Activated CD8-positive, alpha-beta memory T cell treated with anti-CD3 and anti-CD28 coated beads, Interleukin-2, amount 10 ng/mL, durations not matched to agents 7 days and 5 days (primary cell): ENCODE measurements at places on chromosomes 13 and 19.

DNA sequence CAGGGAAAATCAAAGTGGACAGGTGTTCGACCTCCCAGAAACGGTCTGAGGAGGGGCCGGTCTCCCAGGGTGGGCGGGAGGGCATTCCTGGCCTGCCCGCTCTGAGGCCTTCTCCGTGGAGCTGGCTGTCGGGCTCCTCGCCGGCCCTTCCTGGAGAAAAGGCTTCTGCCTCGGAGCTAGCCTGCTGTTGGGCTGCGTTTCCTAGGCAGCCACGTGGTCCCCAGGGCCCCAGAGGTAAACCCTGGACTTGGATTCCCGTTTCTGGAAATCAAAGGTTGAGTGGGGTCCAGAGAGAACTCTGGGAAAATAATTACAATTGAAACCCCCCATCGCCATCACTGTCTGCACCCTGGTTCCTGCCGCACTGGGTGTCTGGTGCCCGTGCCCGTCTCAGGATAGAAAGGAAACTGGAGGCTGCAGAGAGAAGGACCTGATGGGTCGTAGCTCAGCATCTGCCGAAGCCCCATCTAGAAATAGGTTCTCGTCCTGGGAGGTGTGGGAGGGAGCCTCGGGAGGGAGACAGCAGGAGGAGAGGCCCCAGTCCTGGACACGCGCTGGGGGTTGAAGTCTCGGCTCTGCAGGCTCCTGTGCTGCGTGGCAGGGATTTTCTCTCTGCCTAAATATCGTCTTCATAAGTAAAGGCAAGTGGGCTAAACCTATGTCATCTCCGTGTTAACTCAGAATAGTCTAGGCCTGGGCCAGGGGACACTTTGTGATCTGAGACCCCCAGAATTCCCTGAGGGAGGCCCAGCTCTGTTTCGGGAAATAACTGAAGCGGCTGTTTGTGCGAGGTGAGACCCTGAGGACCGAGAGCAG lies 7.7 kb upstream of the PROZ start:
- H3K36me3 ChIP-seq: peaks cover 9% of the 10 kb centered on the region
- H3K27me3 ChIP-seq: peaks cover 27% of the 10 kb centered on the region
- H3K27ac ChIP-seq: no peak overlapping the region
- DNase-seq: no peak

DNA sequence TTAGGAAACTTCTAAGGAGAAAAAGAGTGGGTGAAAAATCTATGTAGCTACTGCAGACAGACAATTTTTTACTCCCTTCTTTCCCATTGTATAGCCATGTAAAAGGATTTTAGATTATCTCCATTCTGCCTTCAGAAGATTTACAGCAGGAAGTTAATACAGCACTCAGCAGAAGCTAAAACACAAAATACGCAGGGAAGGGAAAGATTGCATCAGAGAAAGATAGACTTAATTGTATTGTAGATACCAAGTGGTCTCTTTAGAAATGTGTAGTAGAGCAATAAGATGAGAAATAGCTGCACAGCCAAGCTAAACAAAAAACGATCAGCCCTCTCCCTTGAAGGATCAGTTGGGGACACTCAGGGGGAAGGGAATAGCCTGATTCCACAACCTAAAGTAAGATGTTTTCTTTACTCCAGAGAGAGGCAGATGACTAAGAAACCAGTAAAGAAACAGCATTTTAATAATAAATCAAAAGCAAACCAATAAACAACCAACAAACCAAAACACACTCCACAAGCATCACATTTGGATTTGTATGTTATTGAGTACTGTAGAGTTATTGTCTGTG lies 236.7 kb upstream of the SLITRK1 start:
- H3K27ac ChIP-seq: no peak overlapping the region
- no peak for DNase-seq
- no peaks in the 10 kb centered on the region for H3K36me3 ChIP-seq
- H3K27me3 ChIP-seq: no peaks in the 10 kb centered on the region

GRCh38 chr19:6886277-6886897 lies 992 bp upstream of the ADGRE1 start:
- H3K27ac ChIP-seq: no peak overlapping the region
- no peak for DNase-seq
- peaks cover 24% of the 10 kb centered on the region for H3K4me1 ChIP-seq
- peaks cover under 1% of the 10 kb centered on the region for H3K27me3 ChIP-seq

- no peak overlapping the region for H3K4me3 ChIP-seq
- no peak overlapping the region for H3K27ac ChIP-seq
- H3K4me1 ChIP-seq: no peaks in the 10 kb centered on the region
- H3K36me3 ChIP-seq: peaks cover 41% of the 10 kb centered on the region
- no peak for DNase-seq
Measured at GRCh38 chr19:46388311-46389095, 24.9 kb downstream of the CCDC8 start.

DNA sequence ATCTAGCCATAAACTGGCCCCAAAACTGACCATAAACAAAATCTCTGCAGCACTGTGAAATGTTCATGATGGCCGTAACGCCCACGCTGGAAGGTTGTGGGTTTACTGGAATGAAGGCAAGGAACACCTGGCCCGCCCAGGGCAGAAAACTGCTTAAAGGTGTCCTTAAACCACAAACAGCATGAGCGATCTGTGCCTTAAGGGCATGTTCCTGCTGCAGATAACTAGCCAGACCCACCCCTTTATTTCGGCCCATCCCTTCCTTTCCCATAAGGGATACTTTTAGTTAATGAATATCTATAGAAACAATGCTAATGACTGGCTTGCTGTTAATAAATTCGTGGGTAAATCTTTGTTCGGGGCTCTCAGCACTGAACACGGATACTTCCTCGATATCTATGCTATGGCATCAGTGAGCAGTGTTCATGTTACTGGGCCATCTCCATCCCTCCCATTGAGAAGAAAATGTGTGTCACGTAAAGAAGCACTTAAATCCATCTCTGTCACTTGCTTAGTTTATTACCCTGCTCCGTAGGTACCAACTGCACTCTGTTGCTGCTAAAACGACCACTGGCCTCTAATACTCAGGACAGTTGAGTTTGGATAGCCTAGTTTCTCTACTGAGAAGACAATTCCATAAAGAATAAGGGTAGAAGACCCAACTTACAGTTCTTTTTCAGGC lies 5.3 kb downstream of the ATP7B start:
- H3K4me3 ChIP-seq: no peak overlapping the region
- peaks cover 3% of the 10 kb centered on the region for H3K4me1 ChIP-seq
- peaks cover 39% of the 10 kb centered on the region for H3K27me3 ChIP-seq
- H3K36me3 ChIP-seq: no peaks in the 10 kb centered on the region

- peak overlapping the region; percentile 88 for H3K4me3 ChIP-seq
- DNase-seq: no peak
- H3K27ac ChIP-seq: peak overlapping the region; percentile 93
- H3K27me3 ChIP-seq: no peaks in the 10 kb centered on the region
- peaks cover 24% of the 10 kb centered on the region for H3K36me3 ChIP-seq
Measured at GRCh38 chr19:11154683-11155047, 917 bp downstream of the SPC24 start.

DNA sequence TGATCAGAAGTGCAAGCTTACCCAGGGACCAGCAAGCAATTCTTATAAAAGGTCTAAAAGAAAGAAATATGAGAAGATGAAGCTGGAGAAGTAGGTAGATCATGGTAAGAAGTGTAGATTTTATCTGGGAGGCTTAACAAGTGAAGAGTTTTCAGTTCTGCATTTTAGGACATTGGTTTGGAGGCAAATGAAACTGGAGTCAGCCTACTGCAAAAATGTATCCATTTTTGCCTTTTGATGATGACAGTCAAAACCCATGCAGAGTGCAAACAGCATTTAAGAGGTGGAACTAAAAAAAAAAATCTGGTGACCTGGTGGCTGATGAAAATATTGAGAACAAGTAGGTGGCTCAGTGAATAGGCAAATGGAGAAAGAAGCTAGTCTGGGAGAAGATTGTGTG lies 216.9 kb downstream of the DNAJC15 start:
- peaks cover 39% of the 10 kb centered on the region for H3K27me3 ChIP-seq
- no peak overlapping the region for H3K27ac ChIP-seq
- H3K4me1 ChIP-seq: no peaks in the 10 kb centered on the region
- DNase-seq: no peak
- H3K36me3 ChIP-seq: no peaks in the 10 kb centered on the region

DNA sequence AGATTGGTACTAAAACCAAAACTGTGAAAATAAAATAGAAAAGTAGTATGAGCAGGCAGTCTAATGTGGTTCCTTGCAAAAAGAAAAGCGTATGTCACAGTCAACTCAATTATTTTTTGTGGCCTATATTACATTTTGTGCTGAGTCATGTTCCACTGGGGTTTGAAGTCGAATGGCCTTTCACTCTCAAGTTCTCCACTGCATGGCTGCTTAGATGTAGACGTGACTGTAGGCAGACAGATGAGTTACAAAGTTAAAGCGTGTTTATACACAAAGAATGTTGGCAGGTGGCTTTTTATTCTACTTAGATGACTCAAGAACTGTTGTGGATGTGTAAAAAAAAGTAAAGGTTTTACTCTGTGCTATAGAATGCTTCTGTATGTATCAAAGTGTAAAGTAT lies 133.9 kb downstream of the SLITRK6 start:
- no peak for DNase-seq
- H3K4me3 ChIP-seq: no peak overlapping the region
- H3K4me1 ChIP-seq: no peaks in the 10 kb centered on the region
- no peak overlapping the region for H3K27ac ChIP-seq
- no peaks in the 10 kb centered on the region for H3K27me3 ChIP-seq
- no peaks in the 10 kb centered on the region for H3K36me3 ChIP-seq

- H3K4me3 ChIP-seq: no peak within 1 kb of the TSS
- no peak within 1 kb of the TSS for H3K27ac ChIP-seq
- peaks cover 3% of the 10 kb centered on the region for H3K4me1 ChIP-seq
Measured at GRCh38 chr13:77918391-77919245, at the start of gene EDNRB. TSS of gene EDNRB (minus strand) at chr13:77918831. CDS start at chr13:77918573, 258 bp downstream.

GRCh38 chr19:17542042-17542441 lies 13.4 kb upstream of the COLGALT1 start:
- H3K4me1 ChIP-seq: peaks cover 11% of the 10 kb centered on the region
- no peak overlapping the region for H3K27ac ChIP-seq
- no peak overlapping the region for H3K4me3 ChIP-seq
- no peak for DNase-seq
- peaks cover 23% of the 10 kb centered on the region for H3K27me3 ChIP-seq

DNA sequence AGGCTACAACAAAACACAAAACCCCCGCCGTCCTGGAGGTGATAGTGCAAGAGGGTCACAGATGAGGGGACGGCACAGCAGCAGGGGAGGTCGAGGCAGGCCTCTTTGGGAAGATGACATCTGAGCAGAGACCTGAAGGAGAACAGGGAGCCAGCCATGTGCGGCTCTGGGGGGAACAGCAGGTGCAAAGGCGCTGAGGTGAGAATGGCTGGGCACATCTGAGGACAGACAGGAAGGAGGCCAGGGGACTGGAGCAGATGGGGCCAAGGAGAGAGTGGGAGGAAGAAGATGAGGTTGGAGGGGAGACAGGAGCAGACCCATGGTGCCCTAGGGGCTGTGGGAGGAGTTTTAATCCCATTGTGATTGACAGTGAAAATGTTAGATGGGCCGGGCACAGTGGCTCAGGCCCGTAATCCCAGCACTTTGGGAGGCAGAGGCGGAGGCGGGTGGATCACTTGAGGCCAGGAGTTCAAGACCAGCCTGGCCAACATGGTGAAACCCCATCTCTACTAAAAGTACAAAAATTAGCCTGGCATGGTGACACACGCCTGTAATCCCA lies 1.8 kb upstream of the CKM start:
- H3K4me1 ChIP-seq: peaks cover 3% of the 10 kb centered on the region
- no peak overlapping the region for H3K4me3 ChIP-seq
- no peak overlapping the region for H3K27ac ChIP-seq
- DNase-seq: no peak

GRCh38 chr13:37306778-37307544 lies 201.5 kb upstream of the CSNK1A1L start:
- H3K27me3 ChIP-seq: no peaks in the 10 kb centered on the region
- H3K36me3 ChIP-seq: no peaks in the 10 kb centered on the region
- no peaks in the 10 kb centered on the region for H3K4me1 ChIP-seq
- DNase-seq: no peak

DNA sequence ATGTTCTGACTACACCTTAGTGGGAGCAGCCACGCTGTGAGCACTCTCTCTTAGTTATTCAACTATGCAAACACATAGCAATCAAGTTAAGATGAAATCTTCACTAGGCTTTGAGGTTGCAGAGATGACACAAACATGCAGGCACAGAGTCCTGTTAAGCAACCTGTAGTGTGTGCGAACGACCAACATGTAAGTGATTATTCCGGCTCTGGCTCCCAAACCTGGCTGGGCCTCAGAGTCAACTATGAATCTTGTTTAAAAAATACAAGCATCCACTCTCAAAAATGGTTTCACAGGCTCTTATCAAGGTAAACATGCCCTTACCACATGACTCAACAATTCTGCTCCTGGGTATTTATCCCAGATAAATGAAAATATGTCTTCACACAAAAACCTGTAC lies 91.4 kb downstream of the IRS2 start:
- no peak overlapping the region for H3K4me3 ChIP-seq
- DNase-seq: no peak
- no peaks in the 10 kb centered on the region for H3K4me1 ChIP-seq
- peaks cover 6% of the 10 kb centered on the region for H3K27me3 ChIP-seq

DNA sequence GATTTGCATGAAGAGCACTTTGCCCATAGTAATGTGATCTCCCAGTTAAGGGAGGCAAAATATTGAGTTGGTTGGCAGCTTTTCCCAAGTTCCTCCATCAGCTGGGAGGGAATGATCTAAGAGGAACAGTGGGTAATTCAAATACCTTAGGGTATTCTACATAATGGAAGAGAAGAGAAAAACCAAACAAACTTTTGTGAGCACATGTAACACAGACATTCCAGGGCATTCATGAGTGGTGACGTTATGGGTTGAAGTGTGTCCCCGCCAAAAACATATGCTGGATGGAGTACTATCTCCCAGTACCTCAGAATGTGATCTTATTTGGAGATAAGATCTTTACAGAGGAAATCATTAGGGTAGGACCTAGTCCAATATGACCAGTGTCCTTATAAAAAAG lies 220.1 kb downstream of the FOXO1 start:
- H3K27ac ChIP-seq: no peak overlapping the region
- no peak for DNase-seq
- H3K36me3 ChIP-seq: no peaks in the 10 kb centered on the region
- peaks cover 15% of the 10 kb centered on the region for H3K4me1 ChIP-seq

DNA sequence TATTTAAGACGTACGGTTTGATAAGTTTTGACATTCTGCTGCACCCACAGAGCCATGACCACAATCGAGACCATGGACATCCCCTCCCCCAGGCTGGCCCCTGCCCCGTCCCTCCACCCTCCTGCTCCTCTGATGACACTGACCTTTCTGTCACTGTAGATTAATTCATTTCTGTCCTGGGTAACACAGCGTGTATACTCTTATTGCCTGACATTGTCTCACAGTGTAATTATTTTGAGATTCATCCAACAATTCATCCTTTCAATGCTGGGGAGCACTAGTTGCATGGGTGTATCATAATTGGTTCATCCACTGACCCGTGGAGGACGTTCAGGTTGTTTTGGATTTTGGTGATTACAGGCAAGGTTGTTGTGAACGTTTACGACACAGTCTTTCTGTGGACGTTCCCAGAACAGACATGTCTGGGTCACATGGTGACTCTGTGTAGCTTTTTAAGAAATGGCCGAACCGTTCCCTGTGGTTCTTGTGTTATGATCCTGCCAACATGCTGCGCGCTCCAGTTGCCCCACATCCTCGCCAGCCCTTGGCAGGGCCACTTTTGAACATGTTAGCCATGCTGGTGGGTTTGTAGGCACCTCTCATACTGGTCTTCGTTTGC lies 41.9 kb downstream of the C13orf46 start:
- no peaks in the 10 kb centered on the region for H3K36me3 ChIP-seq
- no peak overlapping the region for H3K27ac ChIP-seq
- H3K4me1 ChIP-seq: peaks cover 19% of the 10 kb centered on the region
- H3K27me3 ChIP-seq: peaks cover 89% of the 10 kb centered on the region
- DNase-seq: no peak
- H3K4me3 ChIP-seq: no peak overlapping the region
